ENCODE measurements at places on chromosomes 11 and 22.

GRCh38 chr11:101726988-101727387 is 143.2 kb upstream of the TRPC6 start:
- no peak for DNase-seq

GRCh38 chr11:78300108-78300839 is 111.6 kb downstream of the USP35 start:
- DNase-seq = no peak

DNA sequence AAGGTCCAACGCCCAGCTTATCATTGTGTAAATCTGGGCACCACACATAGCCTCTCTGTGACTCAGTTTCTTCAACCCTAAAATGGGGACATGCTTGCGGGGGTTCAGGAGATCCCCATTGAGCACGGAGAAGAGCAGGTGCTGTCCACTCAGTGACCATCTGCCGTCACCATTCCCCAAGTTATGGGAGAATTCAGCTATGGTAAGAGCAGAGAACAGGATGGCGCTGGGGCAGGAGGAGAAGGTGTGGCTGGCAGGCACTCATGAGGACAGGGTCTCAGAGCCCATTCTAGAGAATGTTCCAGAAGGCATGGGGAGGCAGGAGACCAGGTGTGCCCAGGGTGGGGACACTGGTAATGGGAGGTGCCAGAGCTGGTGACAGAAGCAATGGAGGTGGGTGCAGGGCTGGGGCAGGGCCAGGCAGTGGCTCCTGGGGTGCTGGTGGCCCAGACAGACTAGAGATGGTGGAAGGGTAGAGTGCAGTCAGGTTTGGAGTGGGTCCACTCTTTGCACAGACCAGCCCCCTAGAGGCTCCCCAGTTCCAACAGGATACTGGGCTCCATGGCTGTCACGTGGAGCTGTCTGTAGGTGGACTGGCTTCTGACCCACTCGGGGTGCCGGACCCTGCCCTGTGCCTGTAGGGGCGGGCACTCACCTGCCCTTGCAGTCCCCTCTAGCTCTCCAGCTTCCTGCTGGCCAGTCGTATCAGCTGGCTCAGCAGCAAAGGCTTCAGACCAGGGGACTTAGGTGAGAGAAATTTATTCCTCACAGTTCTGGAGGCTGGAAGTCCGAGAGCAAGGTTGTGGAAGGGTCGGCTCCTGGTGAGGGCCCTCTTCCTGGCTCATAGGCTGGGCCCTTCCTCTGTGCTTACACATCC is 84.7 kb downstream of the CDKN1C start:
- no peak for DNase-seq

GRCh38 chr11:41018224-41018623 is 441.2 kb downstream of the LRRC4C start:
- DNase-seq = no peak

- DNase-seq = no peak
Measured at GRCh38 chr22:48905206-48905975, 922.3 kb downstream of the BRD1 start.

- no peak for DNase-seq
Measured at GRCh38 chr11:75498556-75499255, 27.0 kb downstream of the GDPD5 start.

GRCh38 chr11:45832811-45833441 is 14.3 kb upstream of the CRY2 start:
- no peak for DNase-seq

- no peak for DNase-seq
Measured at GRCh38 chr11:32034680-32035079, 56.2 kb upstream of the RCN1 start.

DNA sequence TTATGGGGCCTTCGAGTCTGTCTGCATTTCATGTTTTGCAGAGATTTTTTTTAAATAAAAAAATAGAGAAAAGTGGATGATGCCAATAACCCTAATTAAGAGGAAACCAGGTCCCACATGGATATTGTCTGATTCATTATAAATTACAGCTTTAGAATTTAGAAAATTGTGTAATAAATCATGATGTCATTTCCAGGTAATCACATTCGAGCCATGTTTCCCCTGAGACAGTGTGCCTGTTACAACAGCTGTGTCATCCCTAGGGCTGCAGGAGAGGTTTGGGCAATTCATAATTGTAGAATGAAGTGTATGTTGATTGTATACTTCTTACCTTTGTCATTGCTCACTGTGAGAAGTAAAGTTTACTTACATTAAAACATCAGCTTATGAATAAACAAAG is 38.3 kb downstream of the NCAM1 start:
- no peak for DNase-seq

DNA sequence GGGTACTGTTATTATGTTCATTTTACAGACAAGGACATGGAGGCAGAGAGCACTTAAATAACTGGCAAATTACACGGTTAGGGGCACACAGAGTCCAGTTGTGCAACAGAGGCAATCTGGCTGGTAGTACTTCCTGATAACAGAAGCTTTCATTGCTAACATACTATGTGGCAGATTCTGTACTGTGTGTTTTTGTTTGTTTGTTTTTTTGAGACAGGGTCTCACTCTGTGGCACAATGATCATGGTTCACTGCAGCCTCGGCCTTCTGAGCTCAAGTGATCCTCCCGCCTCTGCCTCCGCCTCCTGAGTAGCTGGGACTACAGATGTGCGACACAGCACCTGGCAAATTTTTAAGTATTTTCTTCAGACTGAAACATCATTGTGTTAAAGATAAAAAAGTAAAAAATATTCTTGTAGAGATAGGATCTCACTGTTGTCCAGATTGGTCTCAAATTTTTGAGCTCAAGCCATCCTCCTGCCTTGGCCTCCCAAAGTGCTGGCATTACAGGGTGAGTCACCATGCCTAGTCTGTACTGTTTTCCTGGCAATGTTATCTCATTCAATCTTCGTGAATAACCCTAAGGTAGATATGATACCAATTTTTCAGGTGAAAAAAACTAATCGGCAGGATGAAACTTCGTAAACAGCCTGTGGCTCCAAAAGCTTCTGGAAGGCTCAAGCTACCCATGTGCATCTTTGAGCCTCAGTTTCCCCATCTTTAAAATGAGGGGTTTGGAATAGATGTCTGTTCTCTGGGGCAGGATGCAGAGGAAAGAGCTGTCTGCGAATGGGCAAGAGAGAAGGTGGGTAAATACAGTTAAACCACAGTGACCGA is 921 bp upstream of the NUCB2 start:
- DNase-seq = no peak
